ENCODE measurements at places on chromosomes 2 and 18.
A peak's percentile ranks its signal among the peaks of the same experiment; 100 is the strongest.

GRCh38 chr2:189143925-189144324 lies 35.6 kb downstream of the COL5A2 start:
- DNase-seq: peak; percentile 5

DNA sequence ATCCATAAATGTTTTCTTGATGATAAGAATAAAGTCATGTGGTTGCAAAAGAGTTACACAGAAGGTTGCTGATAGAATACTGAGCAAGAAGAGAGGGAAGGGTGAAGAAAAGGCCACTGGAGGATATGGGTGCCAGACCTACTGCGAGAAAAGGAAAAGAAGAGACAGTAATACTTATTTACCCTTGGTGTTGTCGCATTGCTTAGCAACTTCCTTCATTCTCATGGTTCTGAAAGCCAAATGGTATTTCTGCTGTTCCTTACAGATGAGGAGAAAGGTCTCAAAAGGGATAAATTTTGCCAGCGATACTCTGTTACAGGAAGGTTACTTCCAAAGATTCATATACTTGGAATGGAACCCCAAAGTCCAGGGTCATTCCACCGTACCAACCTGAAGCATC lies 62.5 kb downstream of the LHCGR start:
- no peak for DNase-seq

- DNase-seq: no peak
Measured at GRCh38 chr2:10228611-10229365, 73.9 kb upstream of the HPCAL1 start.

GRCh38 chr18:50131591-50131990 lies 63.4 kb downstream of the MYO5B start:
- no peak for DNase-seq

- no peak for DNase-seq
Measured at GRCh38 chr18:5534845-5535244, 9.0 kb downstream of the EPB41L3 start.

GRCh38 chr2:181178130-181178529 lies 197.7 kb downstream of the UBE2E3 start:
- no peak for DNase-seq

- no peak for DNase-seq
Measured at GRCh38 chr18:8260827-8261226, 348.4 kb upstream of the RAB12 start.

- peak; percentile 23 for DNase-seq
Measured at GRCh38 chr2:174340400-174341292, 5.9 kb downstream of the SP9 start.

DNA sequence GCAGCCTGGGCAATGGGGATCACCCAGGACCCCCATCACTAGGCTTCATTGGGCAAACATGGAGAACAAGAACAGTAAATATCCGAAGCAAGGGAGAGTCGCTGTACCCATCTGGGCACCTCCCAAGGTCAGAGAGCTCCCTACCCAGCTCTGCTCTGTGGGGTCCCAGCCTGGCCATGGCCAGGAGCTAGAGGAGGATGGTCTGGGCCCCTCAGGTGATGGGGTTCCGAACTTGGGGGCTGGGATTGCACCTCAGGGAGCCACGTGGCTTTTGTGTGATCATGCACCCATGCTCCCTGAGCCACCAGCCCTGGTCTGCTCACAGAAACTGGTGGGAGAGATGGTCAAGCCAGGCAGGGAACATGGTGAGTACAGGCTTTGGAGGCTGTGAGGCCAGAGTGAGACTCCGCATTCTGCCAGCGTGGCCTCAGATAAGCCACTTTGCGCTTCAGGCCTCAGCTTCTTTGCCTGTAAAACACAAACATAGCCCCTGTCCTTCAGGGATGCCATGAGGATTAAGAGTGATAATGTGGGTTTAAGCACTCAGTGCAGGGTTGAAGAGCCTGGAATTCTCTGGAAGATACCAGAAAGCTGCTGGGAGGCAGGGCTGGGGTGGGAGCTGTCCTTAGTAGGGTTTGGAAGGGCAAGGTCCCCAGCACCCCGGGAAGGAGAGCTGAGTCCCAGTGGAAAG lies 3.0 kb upstream of the NMUR1 start:
- no peak for DNase-seq

DNA sequence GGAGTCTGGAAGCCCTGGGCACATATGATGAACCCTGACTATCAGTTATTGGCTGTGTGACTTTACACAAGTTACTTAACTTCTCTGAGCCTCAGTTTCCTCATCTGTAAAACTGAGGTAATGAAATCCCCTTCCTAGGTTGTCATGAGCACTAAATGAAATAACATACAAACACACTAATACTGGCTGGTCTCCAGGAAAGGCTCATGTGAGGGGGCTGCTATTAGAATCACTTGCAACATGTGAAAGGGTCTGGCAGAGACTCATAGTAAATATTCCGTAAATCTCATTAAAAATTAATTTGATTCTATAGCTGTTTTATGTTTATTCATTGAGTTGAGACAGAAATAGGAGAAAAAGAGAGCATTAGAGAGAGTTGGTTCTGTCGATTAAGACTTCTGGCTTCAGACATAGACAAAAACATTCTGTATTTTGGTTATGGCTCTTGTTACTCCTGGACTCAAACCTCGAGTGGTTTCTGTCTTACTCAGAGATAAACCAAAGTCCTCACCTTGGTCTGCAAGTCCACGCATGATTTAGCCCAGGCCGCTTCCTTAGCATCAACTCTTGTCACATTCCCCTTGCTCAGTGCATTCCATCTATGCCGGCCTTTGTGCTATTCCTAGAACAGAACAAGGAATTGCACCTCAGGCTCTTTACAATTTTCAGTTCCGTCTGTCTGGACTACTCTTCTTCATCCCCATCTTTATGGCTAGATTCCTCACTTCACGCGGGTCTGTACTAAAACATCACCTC lies 139.1 kb downstream of the NXPH2 start:
- no peak for DNase-seq

GRCh38 chr2:202135091-202135874 lies 62.2 kb downstream of the KIAA2012 start:
- DNase-seq: no peak
